Activated CD4-positive, alpha-beta T cell treated with anti-CD3 and anti-CD28 coated beads, Interleukin-2, amount 10 ng/mL, durations not matched to agents 7 days and 5 days (primary cell): ENCODE measurements at places on chromosomes 2 and 18.

- no peak for DNase-seq
Observed at GRCh38 chr2:127847931-127848330, 10.0 kb downstream of the POLR2D start.

DNA sequence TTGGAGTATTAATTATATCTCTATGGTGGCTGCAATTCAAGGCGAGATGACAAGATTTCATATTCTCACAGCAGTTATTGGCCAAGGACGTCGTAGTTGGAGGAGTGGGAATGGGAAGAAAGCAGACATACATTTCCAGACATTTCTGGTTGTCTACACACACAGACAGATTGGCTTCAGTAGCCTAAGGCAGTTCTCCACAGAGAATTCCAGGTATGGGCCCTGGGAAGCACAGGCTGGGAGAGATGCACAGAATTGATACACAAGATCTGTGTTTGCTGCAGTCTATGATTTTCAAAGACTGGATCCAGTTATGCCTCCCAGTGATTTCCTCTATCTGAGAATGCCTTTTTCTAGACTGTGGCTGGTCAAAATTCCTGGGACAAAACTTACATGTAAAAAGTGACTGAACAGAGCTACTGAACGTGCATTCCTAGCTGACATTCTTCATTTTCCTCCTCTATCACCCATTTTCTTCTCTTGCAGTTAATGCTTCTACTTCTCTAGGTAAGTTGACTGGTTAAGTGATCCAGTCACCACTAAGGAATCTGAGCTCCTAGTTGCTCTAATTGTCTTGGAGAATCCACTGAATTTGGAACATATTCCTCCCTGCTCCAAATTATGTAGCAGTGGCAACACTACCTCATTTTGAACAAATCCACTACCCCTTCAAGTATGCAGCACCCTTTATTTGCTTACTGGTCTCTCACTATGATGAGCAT is 386.7 kb upstream of the CDH7 start:
- no peak for DNase-seq

GRCh38 chr2:17815468-17816184 is 634 bp upstream of the MSGN1 start:
- no peak for DNase-seq

- DNase-seq, result no peak
Observed at GRCh38 chr2:241794250-241794823, 14.7 kb upstream of the NEU4 start.

GRCh38 chr2:1651121-1652033 is 92.9 kb downstream of the PXDN start:
- no peak for DNase-seq

DNA sequence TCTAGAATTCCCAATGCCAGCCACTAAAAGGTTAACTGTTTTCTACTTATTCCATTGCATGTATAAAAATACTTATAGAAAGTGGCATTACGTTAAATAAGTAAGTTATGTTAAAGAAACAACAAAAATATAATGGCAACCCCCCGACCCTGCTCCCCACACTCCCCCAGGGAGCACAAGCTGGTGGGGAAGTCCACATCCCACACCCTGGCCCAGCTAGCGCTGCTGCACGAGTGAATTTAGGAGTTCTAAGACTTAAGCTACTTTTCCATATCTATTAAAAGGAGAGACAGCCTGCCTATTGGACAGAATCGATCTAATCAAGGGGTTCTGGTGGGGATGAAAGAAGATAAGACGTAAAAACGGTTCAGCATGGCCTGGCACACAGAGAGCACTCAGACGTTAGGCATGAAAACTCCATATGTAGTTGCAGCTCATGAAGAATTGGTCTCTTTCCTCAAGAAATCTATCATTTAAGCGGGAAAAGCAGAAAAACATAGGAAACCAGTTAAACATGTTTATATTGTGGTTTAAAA is 16.6 kb downstream of the HJURP start:
- no peak for DNase-seq

DNA sequence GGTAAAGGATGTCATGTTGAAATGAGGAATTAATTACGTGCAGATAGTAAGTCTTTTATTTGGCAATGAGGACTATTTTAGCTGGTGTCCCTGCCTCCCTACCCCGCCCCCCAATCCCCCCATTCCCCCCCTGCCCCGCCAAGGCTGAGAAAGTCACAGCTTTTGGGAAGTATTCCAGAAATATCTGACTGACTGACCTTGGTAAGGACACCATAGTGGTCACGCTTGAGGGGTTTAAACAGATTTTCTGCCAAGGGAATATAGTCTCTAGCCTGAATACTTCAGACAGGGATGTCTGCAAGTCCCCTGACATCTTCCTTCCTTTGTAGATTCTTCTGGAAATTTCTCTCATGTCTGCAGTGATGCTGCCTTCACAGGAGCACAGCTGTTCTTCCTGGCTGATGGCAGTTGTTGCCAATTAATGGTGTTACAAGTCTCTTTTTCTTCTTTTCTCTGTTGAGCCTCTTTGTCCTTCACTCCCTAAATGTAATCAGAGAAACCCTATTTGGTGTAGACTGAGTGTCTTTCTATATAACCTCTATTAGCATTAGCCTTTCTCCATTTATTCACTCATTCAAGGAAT is 53.7 kb upstream of the MGAT5 start:
- no peak for DNase-seq

DNA sequence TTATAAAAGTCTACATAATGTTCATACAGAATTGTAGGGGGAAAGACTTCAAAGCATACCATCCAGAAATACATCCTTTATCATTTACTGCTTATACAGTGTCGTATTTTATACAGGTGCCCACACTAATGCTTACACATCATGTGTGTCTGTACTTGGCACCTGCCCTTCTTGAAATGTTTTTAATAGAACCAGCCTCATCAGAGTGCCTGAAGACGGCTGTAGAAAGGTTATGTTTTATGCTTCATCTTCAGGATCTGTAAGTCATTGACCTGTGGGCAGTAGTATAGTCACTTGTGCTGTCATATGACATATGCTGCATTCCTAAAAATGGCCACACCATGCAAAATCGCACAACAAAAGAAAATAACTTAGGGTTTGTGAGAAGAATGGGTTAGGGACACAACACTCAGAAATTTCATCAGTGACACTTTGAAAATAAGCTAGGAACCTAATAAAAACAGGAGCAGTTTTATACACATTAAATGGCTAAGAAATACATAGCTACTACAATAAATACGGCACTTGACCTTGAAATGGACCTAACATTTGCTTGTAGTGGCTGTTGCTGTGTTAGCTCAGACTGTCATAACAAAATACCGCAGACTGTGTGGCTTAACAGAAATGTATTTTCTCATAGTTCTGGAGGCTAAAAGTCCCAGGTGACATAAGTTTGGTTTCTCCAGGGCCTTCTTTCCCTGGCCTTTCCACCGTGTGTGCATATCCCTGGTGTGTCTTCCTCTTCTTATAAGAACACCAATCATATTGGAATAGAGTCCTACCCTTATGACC is 112.6 kb downstream of the CERS6 start:
- DNase-seq, result no peak

- DNase-seq, result no peak
Observed at GRCh38 chr2:143521396-143521795, 392.2 kb downstream of the ARHGAP15 start.

DNA sequence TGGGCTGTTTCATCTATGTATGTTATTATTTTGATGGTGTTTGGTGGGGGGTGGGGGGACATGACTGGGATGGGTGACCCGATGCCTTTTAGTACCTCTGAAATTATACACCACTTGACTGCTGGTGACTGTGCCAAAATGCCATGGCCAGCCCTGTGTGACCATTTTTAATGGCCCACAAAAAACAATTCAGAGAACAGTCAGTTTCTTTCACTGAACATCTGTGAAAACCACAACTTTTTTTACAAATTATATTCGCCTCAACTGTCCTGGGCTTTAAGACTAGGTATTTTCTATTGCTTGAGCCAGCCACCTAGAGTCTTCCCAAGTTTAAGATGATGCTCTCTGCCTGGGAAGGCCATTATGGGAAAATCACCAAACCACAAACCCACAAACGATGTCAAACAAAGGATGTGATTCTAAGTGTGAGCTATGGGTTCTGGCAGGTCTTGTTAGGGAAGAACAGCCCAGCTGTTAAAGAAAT is 33.9 kb downstream of the FN1 start:
- no peak for DNase-seq

GRCh38 chr2:623130-623922 is 53.9 kb downstream of the TMEM18 start:
- no peak for DNase-seq

- no peak for DNase-seq
Observed at GRCh38 chr2:122515731-122516290, 760.4 kb downstream of the TSN start.

DNA sequence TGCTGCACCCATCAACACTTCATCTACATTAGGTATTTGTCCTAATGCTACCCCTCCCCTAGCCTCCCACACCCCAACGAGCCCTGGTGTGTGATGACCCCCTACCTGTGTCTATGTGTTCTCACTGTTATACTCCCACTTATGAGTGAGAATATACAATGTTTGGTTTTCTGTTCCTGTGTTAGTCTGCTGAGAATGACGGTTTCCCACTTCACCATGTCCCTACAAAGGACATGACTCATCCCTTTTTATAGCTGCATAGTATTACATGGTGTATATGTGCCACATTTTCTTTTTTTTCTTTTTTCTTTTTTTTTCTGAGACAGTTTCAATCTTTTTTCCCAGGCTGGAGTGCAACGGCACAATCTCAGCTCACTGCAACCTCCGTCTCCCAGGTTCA is 284.1 kb upstream of the CYP26B1 start:
- DNase-seq, result no peak

GRCh38 chr2:26720322-26721114 is 28.0 kb downstream of the KCNK3 start:
- no peak for DNase-seq

DNA sequence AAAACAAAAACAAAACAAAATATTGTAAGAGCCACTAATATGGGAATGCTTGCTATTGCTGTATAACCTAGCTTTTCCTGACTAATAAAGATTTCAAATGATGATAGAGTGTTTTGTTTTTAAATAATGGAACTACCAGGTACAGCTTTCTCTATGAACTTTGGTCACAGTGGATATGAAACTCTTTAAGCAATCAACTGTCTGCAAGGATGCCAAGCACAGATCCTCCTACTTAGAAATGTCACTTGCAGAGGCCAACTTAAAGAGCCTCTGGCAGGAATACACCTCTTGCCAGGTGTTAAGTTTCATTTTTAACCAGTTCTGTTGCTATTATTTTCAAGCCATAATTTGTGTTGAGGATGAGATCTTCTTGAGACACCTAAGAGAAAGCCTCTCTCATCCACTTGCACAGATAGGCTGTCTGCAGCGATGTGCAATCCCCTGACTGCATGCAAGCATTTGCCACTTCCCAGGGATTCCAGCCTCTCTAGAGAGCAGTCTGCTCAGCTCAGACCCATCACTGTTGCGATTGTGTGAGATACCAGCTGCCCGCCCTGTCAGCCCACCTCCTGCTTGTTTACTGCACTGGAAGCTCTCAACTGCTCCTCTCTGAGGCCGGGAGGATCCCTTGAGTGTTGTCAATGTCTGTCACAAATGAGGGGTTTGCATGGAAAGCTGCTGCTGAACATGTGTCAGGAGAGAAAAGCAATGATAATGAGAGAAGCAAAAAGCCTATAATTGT is 86.1 kb upstream of the SCG2 start:
- no peak for DNase-seq

DNA sequence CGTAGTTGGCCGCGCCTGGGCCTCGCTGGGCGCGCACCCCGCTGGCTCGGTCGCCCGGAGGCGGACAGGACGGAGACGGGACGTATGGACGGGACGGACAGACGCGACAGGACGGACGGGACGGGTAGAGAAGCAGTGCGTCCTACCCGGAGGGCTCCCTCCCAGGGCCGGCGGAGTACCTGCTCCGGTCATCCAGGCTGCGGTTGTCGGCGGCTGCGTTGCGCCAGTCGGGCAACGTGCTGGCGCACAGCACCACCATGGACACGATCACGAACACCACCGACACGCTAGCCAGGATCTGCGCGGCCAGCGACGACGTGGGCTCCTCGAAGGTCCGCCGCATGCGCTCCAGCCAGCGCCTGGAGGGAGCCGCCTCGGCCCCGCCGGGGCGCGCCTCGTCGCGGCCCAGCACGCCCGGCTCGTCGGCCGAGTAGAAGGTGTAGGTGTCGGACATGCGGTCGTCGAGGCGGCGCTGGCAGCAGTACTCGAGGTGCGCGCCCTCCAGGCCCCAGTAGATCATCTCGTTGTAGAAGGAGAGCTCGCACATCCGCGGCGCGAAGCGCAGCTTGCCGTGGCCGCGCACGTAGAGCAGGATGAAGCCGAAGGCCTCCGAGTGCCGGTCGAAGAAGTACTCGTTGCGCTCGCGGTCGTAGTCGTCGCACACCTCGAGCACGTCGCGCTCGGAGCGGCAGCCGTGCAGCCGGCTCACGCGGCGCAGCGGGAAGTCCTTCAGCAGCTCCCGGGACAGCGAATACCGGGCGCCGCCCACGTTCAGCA is 903 bp downstream of the KCNG3 start:
- peak; percentile 49 for DNase-seq

GRCh38 chr2:101089419-101089818 is 61.8 kb downstream of the TBC1D8 start:
- no peak for DNase-seq

- no peak for DNase-seq
Observed at GRCh38 chr2:215775106-215775505, 238.2 kb downstream of the MREG start.

- no peak for DNase-seq
Observed at GRCh38 chr18:49400398-49401072, 59.9 kb downstream of the DYM start.

- no peak for DNase-seq
Observed at GRCh38 chr2:118058951-118059350, 29.3 kb upstream of the INSIG2 start.

GRCh38 chr2:30625701-30626100 is 178.7 kb downstream of the LCLAT1 start:
- DNase-seq, result no peak

DNA sequence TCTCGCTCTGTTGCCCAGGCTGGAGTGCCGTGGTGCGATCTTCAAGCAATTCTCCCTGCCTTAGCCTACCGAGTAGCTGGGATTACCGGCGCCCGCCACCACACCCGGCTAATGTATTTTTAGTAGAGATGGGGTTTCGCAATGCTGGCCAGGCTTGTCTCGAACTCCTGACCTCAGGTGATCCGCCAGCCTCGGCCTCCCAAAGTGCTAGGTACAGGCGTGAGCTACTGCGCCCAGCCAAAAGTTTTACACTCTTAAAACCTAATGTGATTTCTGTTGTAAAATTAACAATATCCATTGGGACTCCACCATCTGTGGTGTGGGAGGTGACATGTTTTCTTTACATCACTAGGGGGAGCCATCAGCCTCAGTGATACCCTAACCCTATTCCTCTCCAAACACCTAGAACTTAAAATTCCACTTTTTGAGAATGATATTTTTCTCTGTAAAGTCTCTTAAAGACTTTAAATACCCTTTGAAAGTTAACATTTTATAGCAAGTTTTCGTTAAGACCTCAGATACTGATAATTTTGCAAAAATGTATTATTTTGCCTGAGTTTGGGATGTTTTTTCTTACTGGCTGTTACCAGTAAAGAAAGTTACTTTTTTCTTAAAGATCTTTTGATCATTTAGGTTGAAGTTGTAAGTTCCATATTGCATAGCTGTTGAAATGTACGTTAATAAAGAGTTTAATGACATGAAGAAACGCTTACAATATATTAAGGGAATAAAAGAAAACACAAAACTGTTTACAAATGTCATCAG is 11.6 kb upstream of the EIF2AK2 start:
- DNase-seq, result peak; percentile 43
